HAP-1 (cell line): ENCODE measurements at places on chromosomes 1 and 21.

GRCh38 chr21:23740463-23740862, 1866.8 kb downstream of the MRPL39 start:
- DNase-seq = no peak

DNA sequence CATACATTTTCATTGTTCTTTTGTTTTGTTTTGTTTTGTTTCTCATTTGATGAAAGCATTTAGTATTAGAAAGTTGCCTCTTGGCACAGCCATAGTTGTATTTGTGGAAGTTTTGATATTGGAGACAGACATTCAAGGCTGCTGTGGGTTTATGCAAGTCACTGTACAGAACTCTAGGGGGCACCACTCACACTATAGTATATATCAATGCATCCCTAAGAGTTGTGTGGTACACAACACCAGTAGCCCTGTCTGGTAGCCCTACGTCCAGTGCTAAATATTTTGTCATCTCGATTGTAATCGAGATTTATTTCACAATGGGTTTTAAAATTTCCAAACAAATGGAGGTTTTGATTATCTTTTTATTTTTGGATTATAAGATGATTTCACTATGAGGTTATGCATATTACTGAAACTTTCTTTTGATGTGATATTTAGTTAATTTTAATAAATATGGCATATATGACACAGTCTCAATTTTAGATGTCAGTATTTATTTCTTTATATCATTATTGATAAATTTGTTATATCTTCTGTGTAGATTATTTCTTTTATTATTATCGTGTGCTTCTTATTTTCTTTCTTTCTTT, 112.2 kb downstream of the NR5A2 start:
- peak; percentile 53 for DNase-seq

GRCh38 chr21:42089093-42089631, 18.0 kb downstream of the UMODL1 start:
- DNase-seq = no peak

GRCh38 chr1:184811439-184812111, 56.9 kb upstream of the EDEM3 start:
- DNase-seq = no peak

- DNase-seq = no peak
Measured at GRCh38 chr1:197808880-197809279, 33.6 kb upstream of the DENND1B start.

GRCh38 chr1:180674603-180675530, 43.0 kb downstream of the XPR1 start:
- DNase-seq = no peak

- peak; percentile 67 for DNase-seq
Measured at GRCh38 chr1:112808861-112809684, 93.9 kb upstream of the PPM1J start.

DNA sequence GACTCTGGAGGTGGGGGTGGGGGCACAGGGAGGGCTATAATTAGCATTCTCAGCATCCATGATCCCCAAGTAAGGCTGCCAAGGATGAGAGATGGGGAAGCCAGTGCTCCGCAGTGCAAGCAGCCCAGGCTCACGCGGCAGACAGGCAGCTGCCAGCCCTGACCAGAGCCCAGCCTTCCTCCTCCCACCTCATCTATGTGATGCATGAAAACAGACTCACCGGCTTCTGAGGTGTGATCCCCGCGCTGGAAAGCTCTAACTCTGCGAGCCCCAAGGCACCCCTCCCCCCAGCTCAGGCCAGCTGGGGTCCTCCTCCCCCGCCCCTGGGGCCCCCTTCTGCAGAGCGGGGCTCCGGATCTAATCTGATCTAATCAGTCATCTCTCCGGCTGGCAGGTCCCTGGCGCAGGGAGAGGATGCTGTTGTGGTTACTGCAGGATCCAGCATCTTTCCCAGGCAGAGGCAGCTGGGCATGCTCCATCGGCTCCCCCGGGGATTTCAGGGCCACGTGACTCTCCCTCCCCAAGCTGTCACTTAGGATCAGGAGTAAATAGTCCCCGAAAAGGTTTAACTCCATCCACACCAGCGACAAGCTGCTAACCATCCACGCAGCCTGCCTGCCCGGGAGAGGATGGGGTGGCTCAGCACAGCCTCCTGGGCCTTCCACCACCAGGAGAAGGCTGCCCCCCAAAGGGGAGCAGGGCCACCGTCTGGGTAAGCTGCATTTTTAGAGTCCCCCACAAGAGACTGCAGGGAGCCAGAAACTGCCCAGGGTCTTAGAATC, at the start of gene PLEKHA6:
TSS of gene PLEKHA6 (minus strand) at position 456 of the 782 bp plus-strand sequence. CDS start 86,202 bp downstream, outside the sequence.
- DNase-seq = peak; percentile 55

DNA sequence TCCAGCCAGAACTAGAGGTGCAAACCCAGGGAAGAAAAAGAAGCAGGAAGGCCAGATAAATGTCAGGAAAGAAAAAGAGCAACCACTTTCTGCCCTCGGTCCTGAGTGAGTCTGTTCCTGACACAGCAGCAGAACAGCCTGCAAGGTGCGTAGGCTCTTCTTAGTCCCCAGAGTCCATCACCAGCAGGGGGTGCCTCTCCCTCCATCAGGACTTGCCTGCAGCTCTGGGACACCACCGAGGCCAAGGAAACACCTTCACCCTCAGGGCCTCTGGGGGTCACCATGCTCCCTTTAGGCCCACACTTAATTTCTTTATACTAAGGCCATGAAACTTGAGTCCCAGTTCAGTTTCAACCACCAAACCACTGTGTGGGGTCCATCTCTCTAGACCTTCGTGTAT, 43.7 kb upstream of the NFASC start:
- DNase-seq = peak; percentile 59

GRCh38 chr1:68117416-68117815, 67.0 kb upstream of the DIRAS3 start:
- no peak for DNase-seq

- DNase-seq = no peak
Measured at GRCh38 chr1:230082211-230082610, 15.2 kb downstream of the GALNT2 start.

GRCh38 chr1:109659145-109659544, 3.2 kb downstream of the GSTM4 start:
- DNase-seq = no peak

DNA sequence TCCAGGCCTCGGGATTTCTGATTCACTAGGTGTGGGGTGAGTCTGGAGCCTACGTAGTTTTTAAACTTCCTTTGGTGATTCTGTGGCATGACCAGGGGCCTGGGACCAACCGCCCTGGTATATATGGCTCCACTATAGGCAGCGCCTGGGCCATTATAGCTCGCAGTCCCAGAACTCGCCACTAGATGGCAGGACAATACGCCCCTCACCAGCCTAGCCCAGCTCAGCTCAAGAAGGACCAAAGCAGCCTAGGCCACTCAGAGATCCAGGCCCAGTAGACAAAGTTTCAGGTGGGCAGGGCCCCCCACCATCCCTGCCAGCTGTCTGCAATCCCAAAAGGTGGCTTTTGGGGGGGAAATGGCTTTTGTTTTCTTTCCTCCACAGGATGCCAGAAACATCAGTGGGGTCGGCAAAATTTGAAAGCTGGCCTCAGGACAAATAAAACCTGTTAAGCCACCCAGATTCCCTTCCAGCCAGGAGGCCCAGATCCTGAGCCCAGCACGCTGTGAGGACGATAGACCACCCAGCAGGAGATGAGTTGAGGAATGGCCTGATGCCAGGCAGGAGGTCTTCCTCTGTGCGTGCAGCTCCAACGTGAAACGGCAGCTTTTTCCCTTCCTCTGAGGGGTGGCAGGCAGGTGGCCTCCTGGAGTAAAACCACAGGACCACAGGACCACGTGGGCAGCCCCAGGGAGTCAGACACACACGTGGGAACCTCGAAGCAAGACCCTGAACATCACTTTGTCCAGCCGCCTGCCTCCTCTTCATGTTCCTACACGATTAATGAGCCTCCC, 24.8 kb upstream of the TMEM51 start:
- peak; percentile 50 for DNase-seq

GRCh38 chr1:33301273-33301984, 19.5 kb downstream of the A3GALT2 start:
- no peak for DNase-seq

GRCh38 chr1:14149431-14149830, 449.1 kb upstream of the KAZN start:
- no peak for DNase-seq

DNA sequence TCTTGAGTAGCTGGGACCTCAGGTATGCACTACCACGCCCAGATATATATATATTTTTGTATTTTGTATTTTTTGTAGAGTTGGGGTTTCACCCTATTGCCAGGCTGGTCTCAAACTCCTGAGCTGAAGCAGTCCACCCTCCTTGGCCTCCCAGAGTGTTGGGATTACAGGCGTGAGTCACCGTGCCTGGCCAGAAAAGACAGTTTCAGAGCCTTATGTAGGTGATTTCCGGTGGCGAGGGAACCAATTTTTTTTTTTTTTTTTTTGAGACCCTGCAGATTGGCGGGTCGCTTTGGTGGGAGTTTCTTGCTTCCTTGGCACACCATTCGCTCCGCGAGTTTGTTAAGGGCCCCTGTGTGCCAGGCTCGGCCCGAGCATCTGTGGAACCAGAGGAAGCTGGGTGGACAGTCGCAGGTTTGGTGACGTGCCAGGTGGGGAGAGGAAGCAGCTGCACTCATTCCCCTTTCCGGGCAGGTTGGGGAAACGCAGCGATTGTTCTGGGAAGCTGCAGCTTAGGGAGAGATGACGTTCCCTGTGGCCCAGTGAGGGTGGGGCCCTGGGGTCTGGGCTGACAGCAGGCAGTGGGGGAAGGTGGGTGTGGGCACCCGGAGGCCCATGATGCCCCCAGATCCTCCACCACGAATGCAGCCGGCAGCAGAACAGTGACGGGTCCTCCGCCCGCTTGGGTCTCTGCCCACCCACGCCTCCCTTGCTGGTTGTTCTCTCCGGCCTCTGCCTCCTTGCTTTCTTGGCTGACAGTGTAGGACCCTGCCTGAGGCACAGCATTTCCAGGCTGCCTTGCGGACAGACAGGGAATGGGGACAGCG, 25.1 kb downstream of the SPSB1 start:
- no peak for DNase-seq

- DNase-seq = no peak
Measured at GRCh38 chr1:87330885-87331364, 2.2 kb downstream of the LMO4 start.

DNA sequence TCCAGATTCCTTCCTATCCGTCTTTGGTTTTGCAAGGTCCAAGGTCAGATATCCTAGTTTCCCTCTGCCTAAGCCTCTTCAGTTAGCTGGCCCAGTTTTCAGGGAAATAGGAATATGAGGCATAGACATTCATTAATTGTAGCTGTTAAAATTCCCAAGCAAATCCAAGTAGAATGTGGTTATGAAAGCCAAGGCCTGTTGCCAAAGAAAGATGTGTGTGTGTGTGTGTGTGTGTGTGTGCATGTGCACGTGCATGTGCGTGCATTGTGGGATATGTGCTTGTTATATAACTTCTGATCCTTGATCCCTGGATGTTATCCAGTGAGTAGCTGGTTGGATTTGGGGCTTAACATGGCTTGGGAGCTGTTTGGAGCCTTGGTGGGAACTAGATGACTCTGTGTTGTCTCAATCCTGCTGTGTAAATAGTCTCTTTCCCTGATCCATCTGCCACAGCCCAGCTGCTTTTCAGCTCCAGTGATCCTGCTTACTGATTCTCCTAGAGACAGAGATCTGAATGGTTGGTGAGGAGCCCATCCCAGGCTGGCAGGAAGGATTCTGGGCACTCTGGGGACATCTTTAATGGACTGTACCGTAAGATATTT, 70.6 kb upstream of the GCLM start:
- DNase-seq = no peak

- no peak for DNase-seq
Measured at GRCh38 chr1:172990598-172991215, 60.0 kb downstream of the TNFSF18 start.

DNA sequence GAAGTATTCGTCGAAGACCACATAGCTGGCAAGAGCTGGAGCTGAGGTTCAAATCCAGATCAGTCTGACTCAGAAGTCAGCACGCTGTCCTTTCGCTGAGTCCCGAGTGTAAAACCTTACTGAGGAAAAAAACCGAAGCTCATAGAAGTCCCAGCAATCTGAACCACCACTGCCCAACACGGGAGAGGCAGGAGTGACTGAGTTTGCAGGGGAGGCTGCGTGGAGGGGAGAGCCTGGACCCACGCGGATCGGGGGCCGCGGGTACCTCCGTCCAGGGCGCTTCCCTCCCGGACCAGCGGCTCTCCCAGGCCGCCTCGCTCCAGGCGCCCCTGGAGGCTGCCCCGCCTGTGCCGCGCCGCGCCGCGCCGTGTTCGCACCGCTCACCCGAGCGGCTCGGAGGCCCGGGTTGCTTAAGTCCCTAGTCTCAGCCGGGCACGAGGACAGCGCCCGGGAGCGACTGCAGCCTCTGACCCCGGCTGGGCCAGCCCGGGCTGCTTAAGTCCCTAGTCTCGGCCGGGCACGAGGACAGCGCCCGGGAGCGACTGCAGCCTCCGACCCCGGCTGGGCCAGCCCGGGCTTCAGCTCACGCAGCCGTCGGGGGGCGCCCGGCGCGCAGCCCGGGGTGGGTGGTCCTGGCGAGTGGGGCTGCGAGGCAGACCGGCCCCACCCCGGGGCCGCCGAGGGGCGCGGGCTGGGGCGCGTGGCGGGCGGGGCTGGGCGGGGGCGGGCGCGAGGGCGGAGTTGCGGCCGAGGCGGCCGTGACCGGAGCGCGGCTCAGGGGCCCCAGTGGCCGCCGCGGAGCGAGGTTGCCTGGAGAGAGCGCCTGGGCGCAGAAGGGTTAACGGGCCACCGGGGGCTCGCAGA, at the start of gene ADAMTSL4:
TSS of gene ADAMTSL4 (plus strand) at position 777 of the 864 bp plus-strand sequence. CDS start 2,881 bp downstream, outside the sequence.
- DNase-seq = peak; percentile 71

GRCh38 chr21:33951276-33952178, 35.9 kb upstream of the ATP5PO start:
- no peak for DNase-seq

DNA sequence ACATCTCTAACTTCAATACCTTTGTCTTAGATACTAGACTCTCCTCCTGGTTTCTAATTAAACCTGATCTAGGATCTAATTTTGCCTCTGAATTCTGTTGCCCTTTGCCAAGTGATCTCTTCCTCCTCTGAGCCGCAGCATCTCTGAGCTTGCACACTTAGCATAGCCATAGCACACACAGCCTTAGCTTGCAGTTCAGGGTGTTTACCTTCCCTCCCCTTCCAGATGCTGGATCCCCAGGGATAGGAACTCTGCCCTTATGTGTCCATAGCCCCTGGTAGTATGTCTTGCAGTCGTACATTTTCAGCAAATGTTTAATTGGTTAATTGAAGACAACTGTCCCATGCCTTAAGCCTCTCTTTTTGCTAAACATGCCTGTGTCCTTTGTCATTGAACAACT, 30.3 kb downstream of the SELL start:
- no peak for DNase-seq

DNA sequence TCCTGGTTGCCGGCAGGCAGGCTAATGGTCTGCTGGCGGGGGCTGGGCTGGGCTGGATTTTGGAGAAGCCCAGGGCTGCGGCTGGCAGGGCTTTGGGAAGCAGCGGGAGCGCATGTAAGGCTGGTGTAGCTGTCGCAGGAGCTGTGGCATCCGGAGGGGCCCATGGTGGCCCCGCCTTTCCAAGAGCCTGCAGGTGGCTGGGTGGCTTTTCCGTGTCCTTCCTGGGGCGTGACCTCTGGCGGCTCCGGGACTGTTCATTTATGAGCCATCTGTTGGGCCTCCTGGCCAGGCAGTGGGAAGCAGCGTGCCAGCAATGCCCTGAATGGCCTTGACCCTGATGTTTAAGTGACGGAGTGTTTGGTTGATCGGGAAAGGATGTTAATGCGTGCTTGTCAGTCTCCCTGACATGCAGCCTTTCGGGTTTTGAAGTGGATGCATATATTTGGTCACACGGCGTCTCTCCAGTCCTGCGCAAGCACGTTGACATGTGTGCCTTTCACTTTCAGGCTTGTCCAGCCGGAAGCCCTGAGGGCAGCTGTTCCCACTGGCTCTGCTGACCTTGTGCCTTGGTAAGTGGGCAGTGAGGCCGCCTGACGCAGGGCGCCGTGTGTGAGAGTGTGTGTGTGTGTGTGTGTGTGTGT, 38.5 kb downstream of the AGPAT3 start:
- DNase-seq = no peak
